AG10803 (cell line): ENCODE measurements at places on chromosomes 6 and 20.

- DNase-seq, result peak; percentile 10
These were observed 25.3 kb downstream of the BFSP1 start for GRCh38 chr20:17505636-17506517.

GRCh38 chr20:32386091-32386490 lies 28.0 kb downstream of the ASXL1 start:
- DNase-seq, result peak; percentile 55

DNA sequence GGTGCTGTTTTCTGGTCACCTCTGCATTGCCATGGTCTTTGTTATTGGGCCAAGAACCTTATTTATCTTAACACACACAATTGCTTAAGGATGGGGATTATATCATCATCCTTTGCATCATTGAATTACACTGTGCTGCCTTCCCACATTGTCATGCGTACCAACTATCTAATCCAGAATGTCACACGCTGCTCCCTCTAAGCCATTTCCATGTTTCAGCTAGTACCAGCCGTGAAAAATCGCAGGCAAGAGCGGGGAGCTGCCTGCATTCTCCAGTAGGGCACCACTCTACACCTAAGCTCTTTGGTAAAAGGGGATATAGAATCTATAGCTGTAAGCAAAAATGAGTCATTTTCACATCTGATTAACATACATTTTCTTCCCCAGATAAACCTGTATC lies 277.0 kb downstream of the PRL start:
- DNase-seq, result no peak

- no peak for DNase-seq
These were observed 8.2 kb downstream of the NPEPL1 start for GRCh38 chr20:58700823-58701222.

DNA sequence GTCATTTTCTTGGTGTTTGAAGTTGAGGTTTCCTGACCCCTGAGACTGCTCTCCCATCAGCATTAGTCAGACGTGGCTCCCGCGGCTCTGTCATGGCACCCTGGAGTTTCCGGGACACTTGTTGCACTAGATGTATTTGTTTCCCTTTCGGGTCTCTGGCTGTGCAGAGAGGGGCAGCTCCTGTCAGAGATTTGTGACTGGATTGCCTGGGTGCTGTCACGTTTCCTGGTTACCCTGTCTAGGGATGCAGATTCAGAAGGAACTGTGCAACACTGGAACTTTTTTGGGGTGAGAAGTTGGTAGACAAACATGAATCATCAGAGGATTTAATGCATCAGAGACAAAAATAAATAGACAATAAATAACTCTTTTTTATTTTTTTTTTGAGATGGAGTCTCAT lies 431.8 kb upstream of the MAN1A1 start:
- DNase-seq, result no peak

DNA sequence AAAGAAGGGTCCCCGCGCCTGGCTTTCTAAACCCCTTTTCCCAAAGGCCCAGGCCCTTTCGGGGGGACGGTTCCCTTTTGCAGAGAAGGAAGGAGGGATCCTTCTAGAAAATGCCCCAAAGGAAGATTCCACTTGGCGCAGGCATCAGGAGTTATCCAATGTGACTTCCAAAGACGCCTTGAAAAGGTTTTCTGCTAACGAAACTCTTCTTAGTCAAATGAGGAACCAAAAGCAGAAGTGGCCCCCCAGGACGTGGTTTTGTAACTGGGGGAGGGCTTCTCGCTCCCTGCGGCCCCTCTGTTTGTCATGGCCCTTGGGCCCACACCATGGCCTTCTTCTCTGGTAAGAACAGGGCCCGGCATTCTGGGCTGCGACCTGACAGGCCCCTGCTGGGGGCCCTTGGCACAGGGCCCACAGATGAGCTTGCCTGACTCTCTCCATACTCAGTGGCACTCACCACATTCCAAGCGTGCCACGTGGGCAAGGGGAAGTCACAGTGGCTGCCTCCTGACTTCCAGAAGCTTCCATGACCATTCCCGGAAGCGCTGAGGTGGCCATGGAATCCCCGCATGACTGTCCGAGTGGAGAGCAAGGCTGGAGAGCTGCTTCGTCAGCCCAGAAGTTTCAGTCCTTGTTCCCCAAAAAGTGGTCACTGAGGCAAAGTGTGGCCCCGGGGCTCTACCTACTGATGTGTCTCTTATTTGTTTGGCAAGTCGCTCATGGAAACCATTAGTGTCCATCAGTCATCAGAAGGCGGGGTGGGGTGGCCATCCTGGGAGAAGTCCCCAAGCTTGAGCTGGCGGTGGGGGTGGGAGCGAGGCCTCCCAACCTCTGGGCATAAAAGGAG lies 834 bp upstream of the CTSZ start:
- DNase-seq, result no peak

DNA sequence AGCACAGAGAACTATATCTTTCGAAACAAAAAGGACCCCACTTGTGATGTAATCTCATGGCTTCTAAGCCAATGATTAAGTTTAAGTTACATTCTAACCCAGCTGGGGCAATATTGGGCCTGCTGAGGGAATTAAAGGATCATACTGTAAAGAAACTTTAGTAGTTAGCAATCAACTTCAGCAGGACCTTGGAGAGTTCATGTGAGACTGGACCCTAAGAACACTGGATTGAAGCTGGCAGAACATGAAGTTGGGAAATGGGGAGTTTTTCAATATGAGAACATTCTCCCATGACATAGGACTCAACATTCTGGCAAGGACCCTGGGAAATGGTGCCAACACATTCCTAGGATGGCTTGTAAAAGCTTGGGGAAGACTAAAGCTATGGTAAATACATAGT lies 516.2 kb downstream of the PKHD1 start:
- no peak for DNase-seq

- peak; percentile 86 for DNase-seq
These were observed 125.1 kb downstream of the LY86 start for GRCh38 chr6:6713657-6714056.
